ENCODE measurements at places on chromosomes 12 and 14.

- DNase-seq, result no peak
Measured at GRCh38 chr12:48813465-48814261, 4.6 kb upstream of the CACNB3 start.

GRCh38 chr12:43349863-43350262, 202.1 kb downstream of the ADAMTS20 start:
- DNase-seq, result no peak

- DNase-seq, result no peak
Measured at GRCh38 chr14:93267149-93267711, 60.2 kb downstream of the UBR7 start.

GRCh38 chr12:42447371-42447786, 121.4 kb downstream of the PPHLN1 start:
- no peak for DNase-seq

DNA sequence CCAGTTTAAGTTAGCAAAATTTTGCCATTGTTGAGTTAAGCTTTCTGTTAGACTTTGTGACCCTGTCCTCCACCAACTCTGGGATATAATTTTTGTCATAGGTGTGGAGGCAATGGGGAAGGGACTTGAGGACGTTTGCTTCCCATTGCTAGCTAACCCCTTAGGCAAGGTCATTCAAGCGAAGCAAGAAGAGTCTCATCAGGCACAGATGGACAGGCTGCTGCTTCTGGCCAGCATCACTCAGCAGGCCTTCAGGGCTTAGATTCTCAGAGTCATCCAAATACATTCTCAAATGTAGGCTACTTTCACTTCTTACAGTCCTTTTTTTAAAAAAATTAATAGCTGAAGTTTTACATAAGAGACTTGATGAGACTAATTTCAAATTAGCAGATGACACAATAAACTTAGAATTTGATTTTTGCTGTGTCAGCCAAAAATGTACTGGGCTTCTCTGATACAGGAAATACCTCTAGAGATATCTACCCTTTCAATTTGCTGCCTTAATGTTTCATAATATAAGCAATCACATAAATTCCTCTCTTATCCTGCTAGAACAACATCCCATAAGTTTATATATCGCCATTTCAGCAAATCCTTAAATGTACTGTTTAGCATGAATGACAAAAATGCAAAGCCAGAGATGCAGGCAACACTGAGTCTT, 875.2 kb downstream of the FLRT2 start:
- no peak for DNase-seq

DNA sequence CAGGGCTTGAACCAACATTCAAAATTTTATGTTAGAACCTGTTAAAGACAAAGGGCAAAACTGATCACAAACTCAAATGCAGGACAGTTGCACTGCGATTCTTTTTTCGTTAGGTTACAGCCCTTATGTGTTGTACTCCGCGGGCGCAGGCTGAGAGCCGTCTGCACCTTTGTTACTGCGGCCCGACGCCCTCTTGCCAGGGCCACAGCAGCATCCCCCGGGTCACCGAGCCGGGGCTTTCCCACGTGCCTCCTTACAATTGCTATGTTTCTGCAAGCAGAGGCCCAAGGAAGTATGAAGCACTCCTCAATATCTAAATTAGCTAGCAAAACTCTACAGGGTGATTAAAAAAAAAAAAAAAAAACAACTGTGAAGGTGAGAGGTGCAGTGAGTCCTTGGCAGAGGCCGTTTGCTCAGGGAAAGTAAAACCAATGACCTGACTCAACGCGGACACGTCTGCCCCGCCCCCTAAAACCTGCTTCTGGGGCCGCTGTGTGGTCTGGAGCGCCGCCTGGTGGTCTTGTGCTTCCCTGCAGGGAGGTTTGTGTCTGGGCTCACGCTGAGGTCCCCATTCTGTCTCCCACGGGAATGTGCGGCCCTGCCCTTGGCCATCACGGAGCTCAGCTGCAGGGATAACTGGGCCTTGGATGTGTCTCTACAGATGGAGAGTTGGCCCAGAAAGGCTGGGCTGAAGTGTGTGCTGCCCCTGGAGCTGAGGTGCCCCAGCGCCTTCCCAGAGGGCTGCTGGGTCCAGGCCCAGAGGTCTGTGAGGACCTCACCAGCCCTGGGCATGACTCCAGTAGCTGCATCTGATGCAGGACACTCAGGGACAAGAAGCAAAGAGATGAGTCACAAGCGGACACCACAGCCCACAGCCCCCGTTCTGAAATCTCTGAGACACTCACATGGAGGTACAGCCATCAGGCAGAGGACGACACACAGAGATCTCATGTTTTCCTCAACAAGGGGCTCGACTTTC, 418.5 kb downstream of the TMEM121 start:
- peak; percentile 75 for DNase-seq

DNA sequence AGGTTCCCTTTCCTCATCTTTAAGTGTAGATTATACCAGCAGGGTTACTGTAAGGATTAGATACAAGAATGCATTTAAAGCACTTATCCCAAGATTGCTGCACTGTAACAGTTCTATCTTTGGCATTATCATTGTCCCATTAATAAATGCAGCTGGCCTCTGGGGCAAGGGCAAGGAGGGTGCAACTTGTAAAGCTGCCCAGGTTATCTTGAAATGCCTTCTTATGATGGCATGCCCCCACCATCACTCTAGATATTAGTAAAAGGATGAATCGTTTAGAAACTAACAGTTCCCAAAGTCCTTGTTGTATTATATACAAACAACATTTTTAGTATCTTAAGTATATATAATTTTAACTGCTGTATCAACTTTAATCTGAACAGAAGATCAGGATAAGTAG, 6.8 kb downstream of the LTA4H start:
- no peak for DNase-seq

DNA sequence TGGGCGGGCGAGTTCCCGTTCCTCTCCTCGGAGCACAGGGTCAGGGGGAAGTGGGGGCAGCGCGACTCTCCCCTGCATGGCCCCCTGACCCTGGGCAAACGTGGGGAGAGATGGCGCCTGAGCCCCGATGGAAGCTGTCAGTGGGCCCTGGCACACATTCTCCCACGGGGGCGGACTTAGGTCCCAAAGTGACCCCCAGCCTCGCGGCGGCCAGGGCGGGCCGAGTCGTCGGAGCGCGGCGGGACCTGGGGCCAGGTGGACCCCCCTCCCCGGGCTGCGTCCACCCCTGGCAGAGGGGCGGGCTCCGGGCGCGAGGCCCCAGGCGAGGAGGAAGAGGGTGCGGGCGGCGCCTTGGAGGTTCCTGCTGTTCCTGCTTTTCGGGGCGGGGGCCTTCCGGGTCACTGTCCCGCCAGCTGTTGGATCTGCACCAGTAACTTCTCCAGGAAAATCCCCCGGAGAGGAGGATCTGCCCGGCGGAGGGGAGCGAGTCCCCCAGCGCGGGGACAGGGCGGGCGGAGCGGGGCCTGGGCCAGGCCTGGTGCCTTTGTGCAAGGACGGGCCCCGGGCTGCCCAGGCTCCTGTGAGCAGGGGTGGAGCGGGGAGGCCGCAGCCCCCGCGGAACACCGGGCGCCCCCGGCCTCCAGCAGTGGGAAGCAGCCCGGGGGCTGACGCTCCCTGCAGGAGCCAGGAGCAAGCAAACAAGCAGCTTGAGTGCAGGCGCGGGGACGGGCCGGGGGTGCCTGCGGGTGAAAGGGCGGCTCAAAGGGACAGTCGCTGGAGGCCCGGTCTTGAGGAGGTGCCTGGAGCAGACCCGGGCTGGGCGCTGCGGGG, 15.3 kb downstream of the TNFAIP2 start:
- DNase-seq, result no peak

GRCh38 chr12:12779529-12779928, 5.9 kb upstream of the APOLD1 start:
- no peak for DNase-seq

DNA sequence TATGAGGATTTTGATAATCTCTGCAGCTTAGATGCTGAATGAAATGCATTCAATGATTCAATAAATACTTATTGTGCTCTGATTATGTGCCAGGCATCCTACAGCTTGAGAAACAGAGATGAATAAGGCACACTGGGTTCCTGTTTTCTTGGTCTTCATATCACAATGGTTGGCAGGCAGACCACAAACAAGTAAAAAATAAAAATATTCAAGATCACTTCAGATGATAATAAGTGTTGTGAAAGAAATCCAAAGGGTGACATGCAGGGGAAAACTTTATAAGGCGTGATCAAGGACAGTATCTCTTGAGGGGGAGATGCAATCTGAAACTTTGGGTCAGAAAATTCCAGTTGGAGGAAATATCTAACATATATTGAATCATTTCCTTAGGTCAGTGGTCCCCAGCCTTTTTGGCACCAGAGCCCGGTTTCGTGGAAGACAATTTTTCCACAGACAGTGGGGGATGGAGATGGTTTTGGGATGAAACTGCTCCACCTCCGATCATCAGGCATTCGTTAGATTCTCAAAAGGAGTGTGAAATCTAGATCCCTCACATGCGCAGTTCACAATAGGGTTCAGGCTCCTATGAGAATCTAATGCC, 73.7 kb upstream of the RAP1B start:
- no peak for DNase-seq

- DNase-seq, result no peak
Measured at GRCh38 chr12:89731089-89731488, 22.5 kb upstream of the ATP2B1 start.

DNA sequence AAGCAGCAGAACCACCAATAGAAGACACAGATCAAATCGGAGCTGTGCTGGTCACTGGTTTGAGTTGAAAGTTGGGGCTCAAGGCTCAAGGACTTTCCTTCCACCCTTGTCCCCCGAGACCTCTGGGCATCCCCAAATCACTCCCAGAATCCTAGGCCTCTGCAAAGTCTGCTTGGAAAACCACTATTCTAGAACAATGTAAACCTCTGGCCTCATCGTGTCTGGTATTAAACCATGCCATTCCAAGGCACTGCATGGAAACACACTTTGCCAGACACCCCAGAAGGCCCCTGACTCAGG, 288.0 kb downstream of the DPF3 start:
- DNase-seq, result no peak

DNA sequence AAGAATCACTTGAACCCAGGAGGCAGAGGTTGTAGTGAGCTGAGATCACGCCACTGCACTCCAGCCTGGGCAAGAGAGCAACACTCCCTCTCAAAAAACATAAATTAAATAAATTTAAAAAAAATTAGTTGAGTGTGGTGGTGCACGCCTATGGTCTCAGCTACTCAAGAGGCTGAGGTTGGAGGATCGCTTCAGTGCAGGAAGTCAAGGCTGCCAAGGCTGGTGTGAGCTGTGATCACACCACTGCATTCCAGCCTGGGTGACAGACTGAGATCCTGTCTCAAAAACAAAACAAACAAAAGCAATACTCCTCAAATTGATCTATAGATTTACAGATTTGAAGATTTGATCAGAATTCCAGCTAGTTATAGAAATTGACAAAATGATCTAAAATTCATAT, 92.7 kb upstream of the RESF1 start:
- DNase-seq, result no peak

GRCh38 chr14:69877492-69877891, 1.7 kb upstream of the SMOC1 start:
- no peak for DNase-seq

DNA sequence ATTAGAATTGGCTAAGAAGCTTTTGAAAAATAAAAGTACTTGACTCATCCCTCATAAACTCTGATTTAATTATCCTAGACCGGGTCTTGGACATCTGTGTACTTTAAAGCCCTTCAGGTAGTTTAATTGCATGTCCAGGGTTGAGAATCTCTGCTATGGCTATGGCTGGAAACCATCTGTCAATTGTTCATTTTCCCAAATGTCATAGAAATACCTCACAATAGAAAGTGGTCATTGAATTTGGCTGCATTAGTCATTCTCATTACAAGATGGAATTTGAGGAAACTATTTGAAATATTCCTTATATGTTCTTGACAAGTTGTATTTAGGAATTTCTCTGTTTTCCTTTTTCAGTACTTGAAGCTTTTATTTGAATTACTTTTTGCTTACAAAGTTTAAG, 111.3 kb downstream of the TSHR start:
- no peak for DNase-seq

DNA sequence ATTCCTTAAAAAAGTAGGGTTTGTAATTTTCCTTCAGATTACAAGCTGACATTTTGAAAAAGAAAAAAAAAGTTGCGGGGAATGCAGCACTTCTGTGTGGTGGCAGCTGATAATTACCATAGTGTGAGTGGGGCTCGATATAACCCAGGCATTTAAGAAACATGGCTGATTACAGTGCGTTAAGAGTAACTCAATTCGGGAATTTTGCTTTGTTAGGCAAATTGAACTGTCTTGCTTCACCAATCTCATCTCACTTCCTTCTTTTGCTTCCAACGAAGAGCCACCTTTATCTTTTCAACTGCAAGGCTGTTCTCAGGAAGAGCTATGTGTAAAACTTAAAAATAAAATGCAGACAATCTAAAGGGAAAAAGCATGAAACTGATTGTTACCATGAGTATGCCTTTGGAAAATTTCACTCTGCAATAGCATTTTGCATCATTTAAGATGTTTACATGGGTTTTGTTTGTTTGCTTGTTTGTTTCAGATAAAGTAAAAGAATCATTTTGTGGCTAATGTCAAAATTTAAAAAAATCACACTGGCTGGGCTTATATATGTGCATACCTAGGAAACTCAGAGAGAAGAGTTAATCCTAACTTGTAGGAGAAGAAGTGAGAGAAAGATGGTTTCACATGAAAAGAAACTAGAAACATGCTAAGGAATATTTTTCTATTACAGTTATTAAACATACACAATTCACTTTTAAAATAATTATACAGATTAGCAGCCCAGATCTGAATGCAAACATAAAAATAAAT, 295.9 kb upstream of the ATP2B1 start:
- no peak for DNase-seq

- DNase-seq, result no peak
Measured at GRCh38 chr14:51704545-51704944, 52.8 kb downstream of the FRMD6 start.

- no peak for DNase-seq
Measured at GRCh38 chr12:58288190-58288589, 346.8 kb downstream of the ATP23 start.

DNA sequence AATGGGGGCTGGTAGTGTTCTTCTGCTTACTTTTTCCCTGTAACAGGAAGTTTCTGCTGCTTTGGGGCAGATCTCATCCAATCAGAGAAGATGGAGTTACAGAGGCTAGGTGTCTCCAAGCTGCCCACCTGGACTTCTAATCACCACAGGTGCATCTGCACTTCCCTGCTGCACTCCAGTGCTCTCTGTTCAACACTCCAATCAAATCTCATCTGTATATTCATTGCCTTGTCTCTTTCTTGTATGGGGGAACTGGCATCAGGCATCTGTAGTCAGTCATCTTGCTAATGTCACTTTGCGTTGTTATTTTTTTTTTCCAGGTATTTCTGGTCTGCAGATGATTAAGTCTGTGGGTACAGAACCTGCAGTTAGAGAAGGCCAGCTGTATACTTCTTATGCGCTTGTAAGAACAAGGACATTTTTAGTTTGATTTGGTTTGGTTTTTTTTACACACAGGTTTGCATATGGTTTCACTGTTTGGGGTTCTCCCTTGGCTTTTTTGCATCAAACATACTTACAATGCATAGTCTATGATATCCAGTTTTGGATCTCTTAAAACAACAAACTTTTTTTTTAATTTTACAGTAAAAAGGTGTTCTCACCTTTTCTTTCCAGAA, 116.0 kb downstream of the METTL25 start:
- no peak for DNase-seq

DNA sequence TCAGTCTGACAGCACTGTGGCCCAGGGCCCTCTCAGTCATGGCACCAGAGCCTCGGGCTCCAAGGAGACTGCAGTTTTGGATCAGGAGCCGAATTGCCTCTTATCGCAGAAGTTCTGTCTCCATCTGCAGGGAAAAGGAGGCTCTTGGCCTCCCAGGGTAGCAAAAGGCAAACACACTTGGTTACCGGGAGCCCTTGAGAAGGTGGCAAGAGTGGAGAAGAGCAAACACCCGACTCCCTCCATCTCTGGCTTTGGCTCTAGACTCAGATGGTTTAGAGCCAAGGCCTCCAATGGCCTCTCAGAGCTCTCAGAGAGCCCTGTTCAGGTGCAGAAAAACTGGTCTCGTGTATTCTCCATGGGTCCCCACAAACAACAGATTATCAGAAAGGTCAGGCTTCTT, 44.6 kb downstream of the NINJ2 start:
- DNase-seq, result no peak
